Esophagus squamous epithelium (tissue), 5 donors: ENCODE measurements at places on chromosomes 13 and 19.

DNA sequence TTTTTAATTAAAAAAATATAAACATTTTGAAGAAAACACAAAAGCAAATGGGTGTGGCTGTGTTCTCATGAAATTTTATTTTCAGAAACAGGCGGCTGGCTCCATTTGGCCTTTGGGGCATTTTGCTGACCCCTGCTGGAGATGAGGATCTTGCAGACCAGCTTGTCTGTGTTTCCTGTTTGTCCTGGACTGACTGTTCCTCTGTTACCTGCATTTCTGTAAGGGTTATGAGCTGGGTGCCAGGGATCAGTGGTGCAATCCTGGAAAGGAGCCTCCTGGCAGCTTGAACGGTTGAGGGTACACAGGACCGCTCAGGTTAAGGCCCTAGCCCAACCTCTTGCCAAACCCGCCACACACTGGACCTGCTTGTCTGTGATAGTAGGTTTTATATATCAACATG is 49.9 kb downstream of the ZNF787 start:
- DNase-seq, result no peak

DNA sequence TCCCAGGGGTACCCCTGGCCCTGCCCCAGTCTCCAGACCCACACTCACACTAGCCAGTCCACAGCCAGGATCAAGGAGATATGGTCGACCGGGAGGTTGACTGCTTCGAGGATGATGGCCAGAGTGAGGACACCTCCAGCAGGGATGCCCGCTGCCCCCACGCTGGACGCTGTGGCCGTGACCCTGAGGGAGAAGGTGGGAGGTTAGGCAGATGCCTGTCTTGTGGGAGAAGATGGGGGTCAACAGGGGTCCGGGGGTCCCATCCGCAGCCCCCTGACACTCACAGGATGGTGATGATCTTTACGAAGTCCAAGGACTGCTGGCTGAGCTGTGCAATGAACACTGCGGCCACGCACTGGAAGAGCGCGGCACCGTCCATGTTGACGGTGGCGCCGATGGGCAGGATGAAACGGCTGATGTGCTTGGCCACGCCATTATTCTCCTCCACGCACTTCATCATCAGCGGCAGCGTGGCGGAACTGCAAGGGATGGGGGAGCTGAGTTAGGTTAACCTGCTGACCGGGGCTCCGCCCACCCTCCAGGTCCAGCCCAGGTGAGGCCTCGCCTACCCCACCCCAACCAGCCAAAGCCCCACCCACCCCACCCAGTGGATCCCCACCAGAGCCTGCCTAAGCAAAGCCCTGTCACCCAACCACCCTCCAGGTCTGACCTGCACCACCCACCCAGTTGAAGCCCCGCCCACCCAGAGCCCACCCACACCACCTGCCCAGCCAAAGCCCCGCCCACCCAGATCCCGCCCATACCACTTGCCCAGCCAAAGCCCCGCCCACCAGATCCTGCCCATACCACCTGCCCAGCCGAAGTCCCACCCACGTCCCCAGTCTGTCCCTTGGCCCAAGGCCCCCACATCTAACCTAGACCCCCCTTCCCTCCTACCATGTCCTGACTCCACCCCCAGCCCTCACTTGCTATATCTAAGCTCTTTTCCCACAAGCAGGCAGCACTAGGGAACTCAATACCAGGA is 11.2 kb downstream of the SLC1A5 start:
- no peak for DNase-seq

DNA sequence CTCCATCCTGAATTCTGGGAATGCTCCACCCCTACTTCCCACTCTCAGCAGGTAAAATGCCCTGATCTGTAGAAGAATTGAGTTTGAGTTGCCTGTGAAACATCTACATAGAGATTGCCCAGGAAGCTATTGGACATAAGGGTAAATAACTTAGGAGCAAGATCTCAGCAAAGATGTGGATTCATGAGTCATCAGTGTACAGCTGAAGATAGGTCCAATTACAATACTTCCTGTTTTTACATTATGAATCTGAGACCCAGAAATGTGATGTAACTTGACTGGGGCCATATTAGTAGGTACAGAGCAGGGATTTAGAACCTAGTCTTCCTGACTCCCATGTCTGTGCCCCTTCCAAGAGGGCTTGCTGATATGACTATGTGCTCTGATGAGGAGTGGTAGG is 79.4 kb upstream of the FNDC3A start:
- no peak for DNase-seq

GRCh38 chr19:19530423-19530804 is 1.7 kb downstream of the YJEFN3 start:
- DNase-seq, result no peak

- no peak for DNase-seq
Observed at GRCh38 chr19:34265221-34265650, 10.9 kb downstream of the GARRE1 start.

GRCh38 chr13:44719857-44720671 is 143.9 kb upstream of the TSC22D1 start:
- no peak for DNase-seq

DNA sequence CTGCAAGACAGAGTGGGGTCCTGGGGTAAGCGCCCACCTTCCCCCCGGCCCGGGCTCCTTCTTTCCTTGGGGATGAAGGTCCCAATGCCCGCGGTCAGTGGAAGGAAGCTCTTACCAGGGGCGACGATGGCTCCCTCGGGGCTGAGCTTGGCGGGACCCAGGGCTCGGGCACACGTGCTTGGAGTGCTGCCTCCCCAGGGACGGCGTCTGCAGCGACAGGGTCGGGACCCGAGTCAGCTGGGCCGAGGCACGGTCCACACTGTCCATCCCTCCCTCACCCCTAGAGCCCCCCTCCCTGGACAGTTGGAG is 3.5 kb downstream of the JSRP1 start:
- DNase-seq, result no peak

DNA sequence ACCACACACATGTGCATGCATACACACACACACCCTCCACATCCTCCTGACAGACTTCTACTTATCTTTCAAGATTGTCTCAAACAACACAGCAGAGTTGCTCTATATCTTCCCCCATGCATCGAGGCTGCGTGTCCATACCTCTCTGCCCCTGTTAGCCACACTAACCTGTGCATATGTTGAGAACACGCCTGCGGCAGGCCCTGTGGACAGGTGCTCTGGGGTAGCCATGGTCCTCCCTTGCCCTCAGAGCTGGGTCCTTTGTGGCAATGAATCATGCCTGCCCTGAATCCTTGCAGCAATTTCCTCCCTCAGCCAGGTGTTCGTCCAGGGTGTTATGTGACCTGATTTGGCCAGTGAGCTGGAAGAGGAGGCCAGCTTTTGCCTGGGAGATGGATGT is 213.3 kb downstream of the KATNAL1 start:
- no peak for DNase-seq

DNA sequence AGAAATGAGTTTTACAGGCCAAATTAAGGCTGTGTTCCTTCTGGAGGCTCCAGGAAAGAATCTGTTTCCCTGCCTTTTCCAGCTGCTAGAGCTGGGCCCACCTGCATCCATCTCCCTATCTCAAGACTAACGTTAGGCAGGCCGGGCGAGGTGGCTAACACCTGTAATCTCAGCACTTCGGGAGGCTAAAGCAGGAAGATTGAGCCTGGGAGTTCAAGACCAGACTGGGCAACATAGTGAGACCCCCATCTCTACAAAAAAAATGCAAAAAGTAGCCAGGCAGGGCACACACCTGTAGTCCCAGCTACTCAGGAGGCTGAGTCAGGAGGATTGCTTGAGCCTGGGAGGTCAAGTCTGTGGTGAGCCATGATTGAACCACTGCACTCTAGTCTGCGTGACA is 14.6 kb downstream of the HIF3A start:
- no peak for DNase-seq

- no peak for DNase-seq
Observed at GRCh38 chr13:99429670-99430069, 71.6 kb upstream of the TM9SF2 start.

- DNase-seq, result no peak
Observed at GRCh38 chr19:41701401-41702075, 6.9 kb upstream of the CEACAM5 start.

DNA sequence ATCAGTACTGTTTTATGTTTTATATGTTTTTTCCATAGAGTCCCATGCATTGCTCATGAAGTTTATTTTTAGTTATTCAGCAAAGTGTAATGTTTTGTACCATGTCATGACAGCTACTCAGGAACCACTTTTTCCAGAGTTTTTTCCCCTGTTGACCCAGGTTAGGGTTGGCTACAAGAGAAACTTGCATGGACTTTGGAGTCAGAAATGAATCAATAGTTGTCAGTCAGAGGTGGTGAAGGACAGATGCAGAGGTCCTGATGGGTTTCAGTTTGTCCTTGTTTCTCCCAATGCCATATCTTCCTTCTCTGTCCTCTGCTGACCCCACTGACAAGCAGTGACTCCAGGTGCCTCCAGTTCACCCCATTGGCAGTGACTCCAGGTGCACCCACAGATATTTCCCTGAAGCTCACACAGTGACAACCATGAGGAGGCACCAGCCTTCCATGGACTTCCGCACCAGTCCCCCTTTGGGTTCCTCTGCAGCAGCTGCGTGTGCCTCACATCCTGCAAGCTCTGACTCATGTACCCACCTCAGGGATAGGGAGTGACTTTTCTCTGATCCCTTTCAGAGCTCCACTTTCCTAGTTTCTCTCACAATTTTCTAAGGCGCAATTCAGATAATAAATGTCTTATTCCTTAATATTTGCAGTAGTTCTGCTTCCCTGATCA is 92.1 kb downstream of the AKAP11 start:
- DNase-seq, result no peak

GRCh38 chr13:108850691-108851090 is 221.3 kb downstream of the MYO16 start:
- DNase-seq, result no peak

- no peak for DNase-seq
Observed at GRCh38 chr19:2027361-2027760, 11.8 kb upstream of the BTBD2 start.

GRCh38 chr13:80499536-80500290 is 158.8 kb upstream of the SPRY2 start:
- no peak for DNase-seq

GRCh38 chr13:20719783-20720182 is 16.3 kb downstream of the IL17D start:
- DNase-seq, result no peak

DNA sequence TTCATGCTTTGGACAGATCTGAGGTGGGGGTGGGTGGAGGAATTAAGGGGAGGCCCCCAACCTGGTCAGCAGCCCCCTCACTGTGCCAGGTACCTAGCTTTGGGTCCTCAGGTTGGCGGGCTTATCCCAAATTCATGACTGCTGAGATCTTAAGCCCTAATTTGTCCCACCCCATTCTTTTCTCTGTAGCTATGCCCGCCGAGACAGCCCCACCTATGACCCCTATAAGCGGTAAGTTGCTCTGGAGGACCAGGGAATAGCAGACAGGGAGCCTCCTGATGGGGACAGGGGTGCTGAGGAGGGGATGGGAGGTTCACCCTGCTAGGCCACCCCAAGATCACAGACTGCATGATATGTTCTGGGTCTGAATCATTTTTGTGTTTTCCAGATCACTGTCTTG is 14.3 kb downstream of the ZNF296 start:
- DNase-seq, result no peak

GRCh38 chr19:12364391-12365235 is 870 bp downstream of the ZNF442 start:
- DNase-seq, result no peak

DNA sequence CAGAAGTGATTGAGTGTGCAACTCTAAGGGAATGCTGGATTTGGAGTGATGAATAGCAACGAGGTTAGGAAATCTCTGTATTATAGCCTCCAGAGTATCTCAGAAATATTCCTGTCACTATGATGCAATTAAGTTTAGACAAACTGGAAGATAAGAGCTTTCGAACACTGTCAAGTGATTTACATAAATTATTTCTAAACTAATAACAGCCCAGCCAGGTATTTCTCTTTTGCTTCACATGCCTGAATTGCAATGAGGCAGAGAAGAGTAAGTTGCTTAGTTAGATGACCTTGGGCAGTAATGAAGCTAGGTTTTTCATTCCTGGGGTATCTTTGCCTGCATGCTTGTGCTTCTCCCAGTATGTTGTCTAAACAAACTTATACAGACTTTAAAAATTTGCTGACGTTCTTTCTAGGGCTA is 134.5 kb downstream of the LMO7 start:
- no peak for DNase-seq

GRCh38 chr19:13908674-13909073 is 2.7 kb downstream of the CC2D1A start:
- no peak for DNase-seq

DNA sequence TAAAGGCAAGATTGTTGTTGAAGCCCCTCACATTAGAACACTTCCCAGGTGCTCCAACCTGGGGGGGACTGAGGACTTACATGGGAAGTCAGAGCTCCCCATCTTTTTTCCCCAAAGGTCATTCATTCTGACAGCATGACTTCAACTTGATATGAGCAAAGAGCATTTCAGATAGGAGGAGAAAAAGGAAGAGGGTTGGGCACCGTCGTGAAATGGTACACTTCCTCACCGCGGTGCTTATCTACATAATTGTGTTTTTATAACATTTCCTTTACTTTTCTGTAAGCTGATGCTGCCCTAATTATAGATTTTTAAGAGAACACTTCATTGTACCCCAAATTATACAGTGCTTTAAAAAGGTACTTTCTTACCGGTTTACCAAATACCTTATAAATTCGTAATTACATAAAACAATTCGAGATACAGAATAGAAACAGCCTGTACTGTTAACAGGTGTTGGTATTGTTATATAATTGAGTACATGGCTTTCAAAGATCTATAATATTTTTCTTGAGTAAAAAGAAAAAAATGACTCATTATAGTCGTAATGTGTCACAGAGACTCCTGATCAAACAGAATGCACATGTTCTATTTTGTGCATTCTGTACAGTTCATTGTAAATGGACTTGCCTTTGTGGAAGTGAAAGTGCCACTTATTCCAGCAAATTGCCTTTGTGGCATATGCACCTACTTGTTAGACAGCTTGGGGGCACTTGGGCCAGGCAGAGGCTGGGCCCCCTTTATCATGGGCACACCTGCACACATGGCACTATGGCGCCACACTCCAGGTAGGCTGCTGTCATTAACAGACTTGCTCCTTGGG is 81.8 kb downstream of the GGACT start:
- DNase-seq, result no peak
